Putamen (tissue), 1 donor: ENCODE measurements at places on chromosomes 13 and 19.

- no peak for DNase-seq
These were observed 15.4 kb upstream of the NOP53 start for GRCh38 chr19:47729799-47730520.

GRCh38 chr19:925087-925525 is 729 bp upstream of the ARID3A start:
- DNase-seq: no peak

DNA sequence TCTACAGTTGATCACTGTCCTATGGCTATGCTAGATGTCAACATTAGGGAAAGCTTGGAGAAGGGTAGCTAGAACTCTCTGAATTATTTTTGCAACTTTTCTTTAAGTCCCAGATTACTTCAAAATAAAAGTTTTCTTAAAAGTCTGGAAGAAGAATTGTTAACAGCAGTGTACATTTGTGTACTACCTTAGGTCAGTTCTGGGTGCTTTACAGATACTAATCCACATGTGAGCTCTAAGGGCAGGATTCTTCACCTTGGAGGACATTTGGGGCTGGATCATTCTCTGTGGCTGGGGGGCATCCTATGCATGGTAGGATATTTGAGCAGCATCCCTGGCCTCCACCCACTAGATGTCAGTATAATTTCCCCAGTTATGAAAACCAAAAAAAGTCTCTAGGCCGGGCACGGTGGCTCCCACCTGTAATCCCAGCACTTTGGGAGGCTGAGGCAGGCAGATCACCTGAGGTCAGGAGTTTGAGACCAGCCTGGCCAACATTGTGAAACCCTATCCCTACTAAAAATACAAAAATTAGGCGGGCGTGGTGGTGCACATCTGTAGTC is 2.8 kb downstream of the BRME1 start:
- no peak for DNase-seq

GRCh38 chr13:75647126-75647784 is 11.1 kb downstream of the LMO7 start:
- no peak for DNase-seq

DNA sequence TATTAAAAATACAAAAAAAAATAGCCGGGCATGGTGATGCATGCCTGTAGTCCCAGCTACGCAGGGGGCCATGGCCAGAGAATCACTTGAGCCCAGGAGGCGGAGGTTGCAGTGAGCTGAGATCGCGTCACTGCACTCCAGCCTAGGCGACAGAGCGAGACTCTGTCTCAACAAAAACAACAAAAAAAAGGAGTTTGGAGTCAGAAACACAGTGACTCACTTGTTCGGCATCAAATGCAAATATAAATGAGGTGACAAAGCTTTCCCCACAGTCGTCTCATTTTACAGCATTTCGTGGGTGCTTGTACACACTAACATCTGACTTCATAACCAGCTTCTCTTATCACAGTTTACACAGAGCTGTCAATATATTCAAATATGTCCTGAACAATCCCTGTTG is 11.0 kb downstream of the ZNF665 start:
- DNase-seq: no peak

- DNase-seq: no peak
These were observed 11.6 kb upstream of the ZNF431 start for GRCh38 chr19:21130097-21130775.

- DNase-seq: no peak
These were observed 94.7 kb downstream of the MIPEP start for GRCh38 chr13:23794267-23795161.

DNA sequence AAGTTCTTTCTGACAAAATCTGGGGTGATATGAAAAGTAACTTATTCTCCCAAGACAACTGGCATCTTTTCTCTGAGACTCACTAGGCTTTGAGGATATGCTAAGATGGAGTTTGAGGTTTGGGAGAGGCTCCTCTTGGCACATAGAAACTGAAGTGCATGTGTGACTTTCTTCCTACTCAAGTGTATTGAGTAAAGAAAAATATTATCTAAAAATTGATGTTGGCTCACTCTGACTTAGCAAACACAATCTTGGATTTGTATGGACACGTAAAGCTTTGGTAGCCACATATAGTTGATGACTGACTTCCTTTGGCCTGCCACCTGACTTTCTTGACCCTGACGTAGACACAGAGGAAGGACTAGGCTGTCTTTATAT is 71.1 kb upstream of the KLF12 start:
- DNase-seq: no peak

DNA sequence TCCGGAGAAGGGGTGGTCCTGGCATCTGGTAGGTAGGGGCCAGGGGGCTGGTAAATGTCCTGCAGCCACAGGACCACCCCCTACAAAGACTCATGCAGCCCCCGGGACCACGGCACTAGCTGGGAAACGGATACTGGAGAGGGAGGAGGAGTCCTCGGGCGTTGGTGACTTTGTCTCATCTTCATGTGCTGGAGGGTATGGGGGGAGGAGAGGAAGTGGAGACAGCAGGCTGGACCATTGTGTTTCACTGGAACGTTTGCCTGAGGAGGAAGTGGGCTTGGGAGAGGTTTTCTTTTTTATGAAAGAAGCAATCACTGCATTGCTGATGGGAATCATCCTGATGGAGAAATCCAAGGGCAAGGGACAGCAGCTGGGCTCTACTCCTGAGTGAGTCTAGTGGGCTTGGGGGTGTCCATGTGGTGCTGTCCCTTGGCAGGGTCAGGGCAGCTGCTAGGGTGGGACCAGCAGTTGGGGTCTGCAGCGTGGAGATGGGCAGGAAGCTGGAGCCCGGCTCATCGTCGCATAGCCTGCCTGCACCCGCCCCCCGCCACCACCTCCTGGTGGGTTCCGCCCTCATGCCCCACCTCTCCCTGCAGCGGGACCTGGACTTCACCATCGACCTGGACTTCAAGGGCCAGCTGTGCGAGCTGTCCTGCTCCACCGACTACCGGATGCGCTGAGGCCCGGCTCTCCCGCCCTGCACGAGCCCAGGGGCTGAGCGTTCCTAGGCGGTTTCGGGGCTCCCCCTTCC is 1.7 kb upstream of the ADM5 start:
- DNase-seq: no peak

- no peak for DNase-seq
These were observed 306 bp downstream of the ZNF540 start for GRCh38 chr19:37594982-37595382.

- DNase-seq: no peak
These were observed 66.1 kb upstream of the DIAPH3 start for GRCh38 chr13:60229708-60230272.

DNA sequence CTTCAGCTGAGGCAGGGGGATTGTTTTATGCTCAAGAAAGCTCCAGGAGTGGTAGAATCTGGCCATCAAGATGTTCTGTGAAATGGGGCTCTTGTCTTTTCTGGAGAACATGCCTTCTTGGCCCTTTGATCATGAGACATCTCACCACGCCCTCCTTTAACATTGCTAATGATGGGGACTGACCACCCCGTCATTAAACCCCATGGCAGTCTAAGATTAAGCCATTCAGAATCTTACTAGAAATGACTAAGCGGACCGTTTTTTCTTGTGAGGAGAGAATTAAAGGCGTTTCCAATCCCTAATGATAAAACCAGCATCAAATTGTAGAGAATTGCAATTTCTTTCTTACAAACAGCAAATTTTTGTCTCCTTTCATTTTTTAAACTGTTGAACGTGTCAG is 89.4 kb downstream of the COL4A2 start:
- DNase-seq: no peak

DNA sequence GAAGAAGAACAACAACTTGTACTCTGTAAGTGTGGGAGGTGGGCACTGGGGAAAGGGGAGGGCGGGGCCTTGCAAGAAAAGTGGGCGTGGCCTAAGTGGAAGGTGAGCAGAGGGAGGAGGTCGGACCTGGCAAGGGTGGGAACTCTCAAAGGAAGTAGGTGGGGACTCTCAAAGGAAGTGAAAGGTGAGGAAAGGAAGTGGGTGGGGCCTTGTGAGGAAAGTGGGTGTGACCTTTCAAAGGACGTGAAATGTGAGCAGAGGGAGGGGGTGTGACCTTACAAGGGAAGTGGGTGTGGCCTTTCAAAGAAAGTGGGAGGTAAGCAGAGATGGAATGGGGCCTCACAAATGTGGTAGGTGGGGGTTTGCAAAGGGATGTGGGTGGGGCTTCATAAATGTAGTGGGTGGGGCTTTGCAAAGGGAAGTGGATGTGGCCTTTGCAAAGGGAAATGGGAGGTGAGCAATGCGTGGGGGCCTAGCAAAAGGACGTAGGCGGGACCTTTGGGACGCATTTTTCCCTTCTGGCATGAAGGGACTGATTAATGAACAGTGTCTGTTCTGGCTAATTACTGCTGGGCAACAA is 25.9 kb downstream of the ACSBG2 start:
- no peak for DNase-seq

DNA sequence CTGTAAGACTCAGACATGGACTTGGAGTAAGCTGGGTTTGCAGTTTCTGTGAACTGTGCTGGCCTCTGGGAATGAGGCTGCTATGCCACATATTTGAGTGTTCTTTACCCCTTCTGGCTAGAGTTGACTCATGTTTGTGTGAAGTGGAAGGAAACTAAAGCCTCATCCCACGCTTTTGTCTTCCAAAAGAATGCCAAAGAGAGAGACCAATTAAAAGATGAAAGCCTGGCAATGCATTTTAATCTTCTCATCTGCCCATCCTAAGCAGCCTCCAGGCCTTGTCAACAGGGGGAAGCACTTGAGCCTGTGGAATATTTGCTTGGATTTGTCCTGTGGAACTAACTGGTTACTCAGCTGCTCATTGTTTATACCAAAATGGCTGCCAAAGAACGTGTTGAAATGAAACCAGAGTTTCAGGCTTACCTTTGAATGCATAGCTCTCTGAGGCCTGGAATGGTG is 49.1 kb downstream of the LMO7 start:
- DNase-seq: no peak

DNA sequence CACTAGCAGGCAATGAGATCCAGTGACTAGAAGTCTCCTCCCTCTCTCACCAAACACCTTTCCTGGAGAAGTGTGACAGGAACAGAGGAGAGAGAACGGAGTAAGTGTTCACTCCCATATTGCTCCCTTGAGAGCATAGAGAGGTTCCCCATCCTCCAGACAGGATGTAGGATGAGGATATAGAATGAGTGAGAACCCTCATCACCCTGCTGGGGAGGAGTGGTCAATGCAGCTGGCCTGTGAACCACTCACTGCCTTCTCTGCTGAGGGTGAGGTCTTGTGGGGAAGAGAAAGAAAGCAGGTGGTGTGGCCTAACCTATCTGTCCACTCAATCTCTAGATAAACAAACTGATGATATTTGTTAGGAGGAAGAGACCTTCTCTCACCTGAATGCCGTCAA is 386.6 kb downstream of the PCDH20 start:
- no peak for DNase-seq

- no peak for DNase-seq
These were observed 56.6 kb downstream of the SPRY2 start for GRCh38 chr13:80284290-80284689.

GRCh38 chr19:30076101-30076551 is 134.1 kb downstream of the URI1 start:
- DNase-seq: no peak

GRCh38 chr19:13600091-13600490 is 93.8 kb upstream of the CACNA1A start:
- no peak for DNase-seq

GRCh38 chr19:1062387-1063029 is 4.5 kb upstream of the ARHGAP45 start:
- no peak for DNase-seq

- no peak for DNase-seq
These were observed at the start of gene NAPSA for GRCh38 chr19:50365434-50366306. Gene NAPSA (minus strand): TSS chr19:50365639. CDS start chr19:50365621, 18 bp downstream.

DNA sequence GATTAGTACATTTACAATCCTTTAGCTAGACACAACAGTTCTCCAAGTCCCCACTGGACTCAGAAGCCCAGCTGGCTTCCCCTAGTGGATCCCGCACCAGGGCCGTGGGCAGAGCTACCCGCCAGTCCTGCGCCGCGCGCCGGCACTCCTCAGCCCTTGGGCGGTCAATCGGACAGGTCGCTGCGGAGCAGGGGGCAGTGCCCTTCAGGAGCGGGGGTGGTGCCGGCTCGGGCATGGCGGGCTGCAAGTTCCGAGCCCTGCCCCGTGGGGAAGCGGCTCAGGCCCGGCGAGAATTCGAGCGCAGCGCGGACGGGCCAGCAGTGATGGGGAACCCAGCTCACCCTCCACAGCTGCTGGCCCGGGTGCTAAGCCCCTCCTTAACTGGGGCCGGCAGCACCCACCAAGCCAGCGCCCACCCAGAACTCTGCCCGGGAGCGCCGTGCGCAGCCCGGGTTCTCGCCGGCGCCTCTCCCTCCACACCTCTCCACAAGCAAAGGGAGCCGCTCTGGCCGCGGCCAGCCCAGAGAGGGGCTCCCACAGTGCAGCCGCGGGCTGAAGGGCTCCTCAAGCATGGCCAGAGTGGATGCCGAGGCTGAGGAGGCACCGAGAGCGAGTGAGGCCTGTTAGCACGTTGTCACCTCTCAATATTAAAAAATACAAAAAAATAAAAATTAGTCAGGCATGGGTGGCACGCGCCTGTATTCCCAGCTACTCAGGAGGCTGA is 12.9 kb downstream of the EBPL start:
- DNase-seq: no peak

GRCh38 chr13:94342436-94343242 is 136.8 kb downstream of the DCT start:
- DNase-seq: no peak

- no peak for DNase-seq
These were observed 83.9 kb downstream of the GNG7 start for GRCh38 chr19:2618611-2619010.

DNA sequence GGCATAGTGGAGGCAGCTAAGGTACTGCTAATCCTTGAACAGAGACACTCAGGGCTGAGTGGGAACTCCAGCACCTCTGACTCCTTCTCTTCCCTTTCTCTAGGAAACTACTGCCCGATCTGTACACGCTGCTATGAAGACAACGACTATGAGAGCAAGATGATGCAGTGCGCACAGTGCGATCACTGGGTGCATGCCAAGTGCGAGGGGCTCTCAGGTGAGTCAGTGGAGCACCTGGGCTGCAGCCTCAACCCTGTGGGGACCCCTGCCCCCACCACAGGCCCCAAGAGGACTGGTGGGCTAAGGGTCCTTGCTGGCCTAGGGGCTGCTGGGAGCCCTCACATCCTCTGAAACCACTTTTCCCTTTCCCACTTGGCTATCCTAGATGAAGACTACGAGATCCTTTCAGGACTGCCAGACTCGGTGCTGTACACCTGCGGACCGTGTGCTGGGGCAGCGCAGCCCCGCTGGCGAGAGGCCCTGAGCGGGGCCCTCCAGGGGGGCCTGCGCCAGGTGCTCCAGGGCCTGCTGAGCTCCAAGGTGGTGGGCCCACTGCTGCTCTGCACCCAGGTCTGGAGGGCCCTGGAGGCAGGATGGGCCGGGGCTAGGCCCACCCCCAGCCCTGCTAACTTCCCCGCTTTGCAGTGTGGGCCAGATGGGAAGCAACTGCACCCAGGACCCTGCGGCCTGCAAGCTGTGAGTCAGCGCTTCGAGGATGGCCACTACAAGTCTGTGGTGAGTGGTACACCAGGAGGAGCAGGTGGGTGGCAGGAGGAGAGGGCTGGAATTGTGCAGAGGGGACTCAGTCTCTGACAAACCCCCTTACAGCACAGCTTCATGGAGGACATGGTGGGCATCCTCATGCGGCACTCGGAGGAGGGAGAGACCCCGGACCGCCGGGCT is 9.5 kb downstream of the KMT2B start:
- DNase-seq: no peak

GRCh38 chr13:42377640-42378382 is 105.9 kb downstream of the AKAP11 start:
- DNase-seq: no peak
